T-cell (primary cell): ENCODE measurements at places on chromosomes 2 and 18. TPM values are rescaled to one million over a fixed set of nuclear protein-coding genes. Genes with fewer than 3 reads are reported as not detected.

- H3K36me3 ChIP-seq, result peaks cover 95% of the 10 kb centered on the region
- no peaks in the 10 kb centered on the region for H3K4me1 ChIP-seq
- H3K4me3 ChIP-seq, result no peak overlapping the region
- no peak overlapping the region for H3K27ac ChIP-seq
- DNase-seq, result no peak
Measured at GRCh38 chr2:69512446-69512845, 75.2 kb upstream of the NFU1 start.

The SH2D6 gene
- not detected for total RNA-seq

GRCh38 chr2:68110102-68110501 lies 47.3 kb upstream of the C1D start:
- no peaks in the 10 kb centered on the region for H3K4me1 ChIP-seq
- H3K27ac ChIP-seq, result no peak overlapping the region
- no peaks in the 10 kb centered on the region for H3K27me3 ChIP-seq
- DNase-seq, result no peak
- H3K4me3 ChIP-seq, result no peak overlapping the region

The SUMO1 gene
- total RNA-seq, result 50.5 TPM

The SCN1A gene
- total RNA-seq, result not detected

The TRIM54 gene
- not detected for total RNA-seq

The ALK gene
- total RNA-seq, result not detected

The SCN3A gene
- total RNA-seq, result 0.48 TPM

DNA sequence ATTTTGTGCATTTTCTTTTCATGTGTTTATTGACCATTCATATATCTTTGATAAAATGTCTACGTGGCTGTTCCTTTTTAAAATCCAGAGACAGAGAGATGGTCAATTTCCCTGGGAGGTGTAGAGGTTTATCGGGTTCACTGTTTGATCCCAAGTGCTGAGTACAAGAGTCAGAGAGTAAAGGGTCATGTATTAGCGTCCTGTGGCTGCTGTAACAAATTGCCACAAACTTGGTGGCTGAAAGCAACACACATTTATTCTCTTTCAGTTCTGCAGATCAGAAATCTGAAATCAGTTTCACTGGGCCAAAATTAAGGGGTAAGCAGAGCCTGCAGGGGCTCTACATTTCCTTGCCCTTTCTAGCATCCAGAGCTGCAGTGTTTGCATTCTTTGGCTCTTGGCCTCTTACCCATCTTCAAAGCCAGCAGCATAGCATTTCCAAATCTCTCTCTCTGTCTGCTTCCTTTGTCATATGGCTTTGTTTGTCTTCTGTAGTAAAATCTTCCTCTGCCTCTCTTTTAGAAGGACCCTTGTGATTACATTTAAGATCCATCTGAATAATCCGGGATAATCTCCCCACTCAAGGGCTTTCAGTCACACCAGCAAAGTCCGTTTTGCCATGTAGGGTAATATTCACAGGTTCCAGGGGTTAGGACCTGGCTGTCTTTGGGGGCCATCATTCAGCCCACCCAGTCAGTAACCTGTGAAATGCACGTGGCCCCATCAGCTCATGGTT lies 49.9 kb downstream of the TMEM17 start:
- H3K36me3 ChIP-seq, result no peaks in the 10 kb centered on the region
- no peaks in the 10 kb centered on the region for H3K27me3 ChIP-seq
- no peak overlapping the region for H3K27ac ChIP-seq
- H3K4me3 ChIP-seq, result no peak overlapping the region

DNA sequence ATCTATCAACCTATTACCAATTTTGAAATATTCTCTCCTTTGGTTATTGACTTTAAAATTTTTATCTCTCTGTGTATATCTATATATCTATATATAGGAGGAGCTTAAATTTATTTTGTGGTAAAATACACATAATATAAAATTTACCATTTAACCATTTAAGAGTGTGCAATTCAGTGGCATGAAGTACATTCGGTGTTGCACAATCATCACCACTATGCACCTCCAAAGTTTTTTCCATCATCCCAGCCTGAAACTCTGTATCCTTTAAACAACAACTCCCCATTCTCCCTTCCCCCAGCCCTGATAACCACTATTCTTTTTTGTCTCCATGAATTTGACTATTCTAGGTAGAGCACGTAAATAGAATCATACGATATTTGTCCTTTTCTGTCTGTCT lies 49.1 kb downstream of the CDKL4 start:
- no peaks in the 10 kb centered on the region for H3K36me3 ChIP-seq
- no peak overlapping the region for H3K4me3 ChIP-seq
- H3K27me3 ChIP-seq, result no peaks in the 10 kb centered on the region
- H3K4me1 ChIP-seq, result no peaks in the 10 kb centered on the region
- DNase-seq, result no peak
- H3K27ac ChIP-seq, result no peak overlapping the region

DNA sequence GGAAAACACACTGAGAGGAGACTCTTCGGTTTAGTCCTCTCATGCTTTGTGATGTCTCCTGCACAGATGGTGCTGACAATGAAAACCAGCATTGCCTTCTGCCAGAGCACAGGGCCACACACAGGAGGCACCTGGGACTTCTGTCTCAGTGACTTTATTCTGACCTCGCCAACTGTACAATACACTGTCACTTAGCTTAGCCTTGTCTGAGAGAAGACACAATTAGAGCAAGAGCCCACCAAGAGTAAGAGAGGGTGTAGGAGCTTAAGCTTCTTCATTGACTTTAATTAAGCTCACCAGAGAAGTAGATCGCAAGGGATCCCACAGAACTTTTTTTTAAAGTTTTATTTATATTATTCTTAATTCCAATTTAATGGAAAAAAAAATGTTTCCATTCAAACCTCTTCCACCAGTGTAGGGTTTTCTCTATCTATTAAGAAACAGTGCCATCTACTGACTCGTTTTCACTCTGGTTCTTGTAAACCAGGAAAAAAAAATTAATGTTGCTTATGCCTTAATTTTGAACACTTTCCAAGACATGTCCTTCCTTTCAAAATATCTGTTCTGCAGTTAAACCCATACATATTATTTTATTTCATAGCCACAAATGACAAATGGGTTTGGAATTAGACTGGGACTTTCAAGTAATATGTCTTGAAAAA lies 42.4 kb upstream of the DDX18 start:
- no peaks in the 10 kb centered on the region for H3K36me3 ChIP-seq
- H3K27ac ChIP-seq, result no peak overlapping the region
- DNase-seq, result no peak
- H3K4me3 ChIP-seq, result no peak overlapping the region
- no peaks in the 10 kb centered on the region for H3K4me1 ChIP-seq

DNA sequence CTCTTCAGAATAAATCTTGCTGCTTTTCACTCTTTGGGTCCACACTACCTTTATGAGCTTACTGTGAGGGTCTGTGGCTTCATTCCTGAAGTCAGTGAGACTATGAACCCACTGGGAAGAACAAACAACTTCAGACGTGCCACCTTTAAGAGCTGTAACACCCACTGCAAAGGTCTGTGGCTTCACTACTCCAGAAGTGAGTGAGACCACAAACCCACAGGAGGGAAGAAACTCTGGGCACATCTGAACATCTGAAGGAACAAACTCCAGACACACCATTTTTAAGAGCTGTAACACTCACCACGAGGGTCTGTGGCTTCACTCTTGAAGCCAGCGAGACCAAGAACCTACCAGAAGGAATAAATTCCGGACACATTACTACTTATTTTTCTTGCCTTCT lies 964.1 kb upstream of the NXPH2 start:
- no peak for DNase-seq
- no peaks in the 10 kb centered on the region for H3K4me1 ChIP-seq
- H3K4me3 ChIP-seq, result no peak overlapping the region
- no peaks in the 10 kb centered on the region for H3K36me3 ChIP-seq
- H3K27ac ChIP-seq, result no peak overlapping the region

The DNAJC5G gene
- not detected for total RNA-seq

DNA sequence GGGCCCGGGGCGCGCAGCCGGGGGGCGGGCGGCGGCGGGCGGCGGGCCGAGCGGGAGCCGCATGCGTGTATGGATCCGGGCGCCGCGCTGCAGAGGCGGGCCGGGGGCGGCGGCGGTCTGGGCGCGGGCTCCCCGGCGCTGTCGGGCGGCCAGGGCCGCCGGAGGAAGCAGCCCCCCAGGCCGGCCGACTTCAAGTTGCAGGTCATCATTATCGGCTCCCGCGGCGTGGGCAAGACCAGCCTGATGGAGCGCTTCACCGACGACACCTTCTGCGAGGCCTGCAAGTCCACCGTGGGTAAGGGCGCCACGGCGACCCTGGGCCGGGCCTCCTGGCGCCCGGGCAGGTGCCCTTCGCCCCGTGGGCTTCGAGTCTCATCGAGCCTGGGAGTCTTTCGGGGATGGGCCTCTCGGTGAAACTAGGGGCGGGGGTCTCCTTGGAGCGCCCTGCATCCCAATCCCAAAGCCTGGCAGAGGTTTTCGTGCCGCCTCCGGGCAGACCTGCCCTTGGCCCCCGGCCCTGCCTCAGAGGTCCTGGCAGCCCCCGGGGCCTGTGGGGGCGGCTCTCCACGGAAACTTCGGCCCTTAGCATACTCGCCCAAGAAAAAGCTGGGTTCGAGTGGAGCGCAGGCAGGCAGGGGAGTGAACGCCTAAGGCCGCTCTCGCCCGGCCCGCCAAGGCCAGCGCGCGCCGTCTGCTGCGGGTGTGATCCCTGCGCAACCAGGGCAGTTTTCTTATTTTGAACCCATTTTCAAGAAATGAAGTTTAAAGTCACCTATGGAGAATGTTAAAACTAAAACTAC lies 622 bp downstream of the RAB12 start:
- no peak for DNase-seq
- H3K4me1 ChIP-seq, result peaks cover 26% of the 10 kb centered on the region
- no peaks in the 10 kb centered on the region for H3K27me3 ChIP-seq
- no peak overlapping the region for H3K27ac ChIP-seq

- no peak overlapping the region for H3K4me3 ChIP-seq
- peaks cover 98% of the 10 kb centered on the region for H3K4me1 ChIP-seq
- H3K27me3 ChIP-seq, result no peaks in the 10 kb centered on the region
- DNase-seq, result no peak
- H3K36me3 ChIP-seq, result peaks cover 18% of the 10 kb centered on the region
Measured at GRCh38 chr2:98455494-98455976, 10.9 kb downstream of the INPP4A start.

The NT5C1B gene
- not detected for total RNA-seq

DNA sequence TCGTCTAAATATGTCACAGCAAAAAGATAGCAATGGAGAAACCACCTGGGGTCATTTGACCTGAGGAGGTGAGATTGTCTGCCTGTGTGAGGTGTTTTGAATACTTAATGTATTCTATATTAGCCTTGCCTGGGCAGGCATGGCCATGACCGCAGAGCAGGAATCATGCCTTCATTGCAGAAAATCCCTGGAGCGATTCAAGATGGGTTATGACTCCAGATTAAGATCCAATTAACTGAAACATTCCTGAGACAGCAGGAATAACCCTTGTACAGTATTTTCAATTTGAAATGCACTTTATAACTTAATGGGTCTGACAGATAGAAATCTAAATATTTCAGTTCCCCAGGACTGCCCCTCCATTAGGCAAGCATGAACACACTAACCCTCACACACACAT lies 227.3 kb upstream of the RAB6C start:
- H3K36me3 ChIP-seq, result no peaks in the 10 kb centered on the region
- no peaks in the 10 kb centered on the region for H3K4me1 ChIP-seq
- no peak overlapping the region for H3K27ac ChIP-seq
- peaks cover 14% of the 10 kb centered on the region for H3K27me3 ChIP-seq
- no peak overlapping the region for H3K4me3 ChIP-seq

DNA sequence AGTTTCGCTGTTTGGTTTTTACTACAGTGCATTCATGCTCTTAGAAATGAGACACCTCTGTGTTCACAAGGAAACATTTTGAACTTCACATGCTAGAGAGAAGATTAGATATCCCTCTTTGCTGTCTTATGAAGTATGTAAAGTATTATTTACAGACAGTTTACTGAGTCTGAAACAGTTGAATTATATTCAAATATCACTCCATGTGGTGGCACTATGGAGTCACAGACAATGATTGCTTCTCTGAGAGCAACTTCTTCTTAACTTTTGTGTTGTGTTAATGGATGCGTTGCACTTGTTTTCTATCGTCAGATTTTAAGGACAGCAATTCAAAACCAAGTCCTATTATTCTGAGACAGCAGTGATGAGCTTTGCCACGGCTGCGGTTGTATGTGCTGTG lies 823.6 kb downstream of the GALR1 start:
- no peak for DNase-seq
- H3K27ac ChIP-seq, result no peak overlapping the region
- peaks cover 4% of the 10 kb centered on the region for H3K27me3 ChIP-seq
- no peaks in the 10 kb centered on the region for H3K36me3 ChIP-seq
- H3K4me1 ChIP-seq, result no peaks in the 10 kb centered on the region

DNA sequence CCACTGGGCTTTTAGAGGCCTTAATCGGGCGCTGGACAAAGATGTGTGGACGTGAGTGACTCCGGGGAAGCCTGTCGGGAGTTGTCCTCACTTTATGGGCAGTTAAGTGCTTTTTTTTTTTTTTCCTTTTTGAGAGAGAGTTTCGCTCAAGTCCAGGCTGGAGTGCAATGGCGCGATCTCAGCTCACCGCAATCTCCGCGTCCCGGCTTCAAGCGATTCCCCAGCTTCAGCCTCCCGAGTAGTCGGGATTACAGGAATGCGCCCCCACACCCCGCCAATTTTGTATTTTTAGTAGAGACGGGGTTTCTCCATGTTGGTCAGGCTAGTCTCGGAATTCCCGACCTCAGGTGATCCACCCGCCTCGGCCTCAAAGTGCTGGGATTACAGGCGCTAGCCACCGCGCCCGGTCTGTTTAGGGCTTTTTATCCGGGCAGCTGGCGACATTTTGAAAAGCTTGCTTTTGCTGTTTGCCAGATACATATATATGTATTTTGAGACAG lies 1.5 kb downstream of the MSH6 start:
- no peak for DNase-seq
- no peaks in the 10 kb centered on the region for H3K36me3 ChIP-seq
- peak overlapping the region; percentile 69 for H3K4me3 ChIP-seq
- no peak overlapping the region for H3K27ac ChIP-seq
- no peaks in the 10 kb centered on the region for H3K27me3 ChIP-seq
- H3K4me1 ChIP-seq, result peaks cover 26% of the 10 kb centered on the region

DNA sequence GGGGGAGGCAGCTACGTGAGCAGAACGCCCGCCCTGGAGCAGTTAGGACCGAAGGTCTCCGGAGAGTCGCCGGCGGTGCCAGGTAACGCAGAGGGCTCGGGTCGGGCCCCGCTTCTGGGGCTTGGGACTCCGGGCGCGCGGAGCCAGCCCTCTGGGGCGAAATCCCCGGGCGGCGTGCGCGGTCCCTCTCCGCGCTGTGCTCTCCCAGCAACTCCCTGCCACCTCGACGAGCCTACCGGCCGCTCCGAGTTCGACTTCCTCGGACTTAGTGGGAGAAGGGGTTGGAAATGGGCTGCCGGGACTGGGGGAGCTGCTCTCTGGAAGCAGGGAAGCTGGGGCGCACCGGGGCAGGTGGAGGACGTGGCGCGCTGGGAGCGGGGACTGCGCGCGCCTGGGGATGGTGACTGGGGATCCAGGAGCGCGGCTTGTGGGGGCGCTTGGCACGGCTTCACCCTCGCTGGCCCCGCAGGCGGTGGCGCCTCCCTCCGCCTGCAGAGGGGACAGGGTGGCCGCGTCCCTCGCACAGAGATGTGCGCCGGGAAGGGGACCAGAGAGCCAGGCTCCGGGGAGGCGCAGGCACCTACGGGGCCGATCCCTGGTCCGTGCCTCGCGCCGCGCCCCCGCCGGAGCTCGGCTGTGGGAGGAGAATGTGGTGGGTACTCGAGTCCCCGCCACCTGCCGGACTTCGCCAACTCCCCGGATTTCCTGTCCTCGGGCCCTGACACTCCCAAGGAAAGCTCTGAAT lies 688 bp downstream of the CDH20 start:
- no peak for DNase-seq
- no peak overlapping the region for H3K4me3 ChIP-seq
- no peak overlapping the region for H3K27ac ChIP-seq
- no peaks in the 10 kb centered on the region for H3K4me1 ChIP-seq

GRCh38 chr18:78735131-78736014 lies 244.2 kb upstream of the SALL3 start:
- H3K4me3 ChIP-seq, result no peak overlapping the region
- H3K4me1 ChIP-seq, result no peaks in the 10 kb centered on the region
- no peak for DNase-seq
- no peaks in the 10 kb centered on the region for H3K36me3 ChIP-seq
